GM23338 (cell line): ENCODE measurements at places on chromosomes 1 and 21. TPM values are rescaled to one million over a fixed set of nuclear protein-coding genes. Genes with fewer than 3 reads are reported as not detected.

DNA sequence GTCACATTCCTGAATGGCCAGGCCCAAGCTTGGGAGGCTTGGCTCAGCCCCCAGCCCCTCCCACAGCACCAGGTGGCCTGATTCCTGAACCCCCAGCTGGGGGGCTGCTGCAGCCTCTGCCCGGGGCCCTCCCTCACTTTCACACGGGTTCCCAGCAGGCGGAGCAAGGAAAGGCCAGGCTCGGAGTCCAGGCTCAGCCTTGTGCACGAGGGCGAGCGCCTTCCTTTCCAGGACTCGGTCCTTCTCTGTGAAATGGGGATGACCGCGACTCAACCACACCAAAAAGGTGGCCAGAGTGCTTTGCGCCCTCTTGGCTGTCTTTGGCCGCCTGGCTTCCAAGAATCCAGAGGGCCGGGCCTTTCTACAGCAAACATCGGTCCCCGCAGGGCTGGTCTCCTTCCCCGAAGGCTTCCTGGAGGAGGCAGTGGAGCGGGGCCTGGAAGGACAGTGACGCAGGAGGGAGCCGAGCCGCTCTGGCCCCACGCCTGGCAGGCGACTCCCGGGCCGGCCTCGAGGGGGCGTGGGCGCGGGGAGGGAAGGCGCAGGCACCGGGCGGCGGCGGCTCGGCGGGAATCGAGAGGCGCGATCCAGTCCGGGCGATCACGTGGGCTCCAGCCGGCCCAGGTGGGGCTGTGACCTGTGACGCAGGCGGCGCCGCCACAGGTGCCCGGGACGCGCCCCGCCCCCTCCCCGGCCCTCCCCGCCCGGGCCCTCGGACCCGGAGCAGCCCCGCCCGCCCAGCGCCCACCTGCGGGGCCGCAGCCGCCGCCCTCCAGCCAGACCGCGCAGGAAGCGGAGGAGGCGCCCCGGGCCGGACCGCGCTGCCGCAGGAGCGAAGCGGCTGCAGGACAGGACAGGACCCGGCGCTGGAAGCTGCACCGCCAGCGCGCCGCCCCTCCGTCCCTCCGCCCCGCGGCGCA, at the start of gene ARHGEF16:
ARHGEF16 (plus strand) TSS at position 775 of the 920 bp plus-strand sequence. CDS start 8,420 bp downstream, outside the sequence.
- DNase-seq: peak; percentile 93

DNA sequence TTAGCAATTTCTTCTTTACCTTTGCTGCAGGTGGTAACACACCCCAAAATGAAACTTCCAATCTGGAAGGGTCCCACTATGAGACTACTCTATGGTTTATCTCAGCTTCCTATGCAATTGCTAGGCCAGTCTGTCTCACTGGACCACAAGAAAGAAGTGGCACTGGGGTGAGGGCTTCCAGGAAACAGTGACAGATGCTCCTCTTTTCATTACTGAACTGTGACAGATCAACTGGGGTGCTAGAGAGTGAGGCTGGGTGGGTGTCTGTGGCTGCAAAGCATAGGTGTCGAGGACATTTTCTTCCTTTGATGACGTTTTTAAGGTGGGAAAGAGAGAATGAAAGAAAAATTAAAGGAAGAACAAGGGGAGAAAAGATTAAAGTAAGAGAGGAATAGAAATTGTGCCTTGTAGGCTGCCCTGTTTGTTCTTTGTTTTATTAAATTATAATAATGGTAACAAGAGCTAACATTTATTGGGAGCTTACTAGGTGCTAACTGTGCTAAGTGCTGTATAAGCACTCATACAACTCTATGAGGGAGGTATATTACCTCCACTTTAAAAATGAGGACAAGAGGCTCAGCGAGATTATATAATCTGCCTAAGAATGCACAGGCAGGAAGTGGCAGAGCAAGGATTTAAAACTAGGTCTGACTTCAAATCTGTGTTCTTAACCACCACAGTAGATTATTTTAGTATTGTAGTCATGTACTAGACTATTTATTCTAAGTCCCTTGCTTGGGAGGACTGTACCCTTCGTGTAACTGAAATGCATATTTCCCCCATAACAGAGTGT, 27.8 kb upstream of the DMRTA2 start:
- DNase-seq: no peak

Gene POU3F1
- total RNA-seq: 8.6 and 11.5 TPM in 2 replicates

- peak; percentile 6 for DNase-seq
Observed at GRCh38 chr1:158274797-158275196, 14.9 kb upstream of the CD1C start.

Gene HIVEP3
- total RNA-seq: 0.14 and 0.39 TPM in 2 replicates

- no peak for DNase-seq
Observed at GRCh38 chr1:180924939-180925338, 12.2 kb downstream of the KIAA1614 start.

Gene FAM163A
- 0.08 TPM in 1 of 2 replicates, not detected in the other for total RNA-seq

DNA sequence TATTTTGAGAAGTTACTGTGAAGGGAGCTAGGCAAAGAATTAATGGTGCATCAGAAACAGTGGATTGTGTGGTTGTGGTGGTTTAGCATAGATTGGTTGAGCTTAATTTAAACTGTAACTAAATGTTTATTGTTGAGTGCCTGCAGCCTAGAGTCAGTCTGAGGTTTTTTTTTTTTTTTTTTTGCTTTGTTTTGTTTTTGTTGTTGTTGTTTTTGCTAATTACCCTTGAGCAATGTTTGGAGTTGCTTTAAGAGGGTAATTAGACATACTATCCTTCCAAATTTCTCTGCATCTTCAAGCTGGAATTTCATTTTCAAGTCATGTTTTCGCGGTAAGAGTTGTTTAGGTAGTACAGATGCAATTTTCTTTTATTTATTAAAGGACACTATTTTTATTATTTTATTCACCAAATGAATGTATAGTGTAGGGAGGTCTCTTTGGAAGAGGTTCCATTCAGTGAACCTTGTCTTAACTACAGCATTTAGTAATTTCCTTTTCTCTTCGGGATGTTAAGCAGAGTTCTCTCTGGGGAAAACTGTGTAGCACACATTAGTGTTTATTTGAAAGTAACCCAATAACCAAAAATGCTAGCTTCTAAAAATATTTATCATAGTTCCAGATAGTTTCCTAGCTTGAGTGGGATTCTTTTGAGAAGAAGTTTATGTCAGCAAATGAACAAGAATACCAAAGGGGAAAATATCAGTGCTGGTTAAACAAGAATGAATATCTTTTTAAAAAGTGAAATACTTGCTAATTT, 82.3 kb downstream of the CLIC4 start:
- no peak for DNase-seq

Gene GABRD
- 2.8 and 5.1 TPM in 2 replicates for total RNA-seq

Gene GBP3
- total RNA-seq: not detected in 2 replicates

- DNase-seq: no peak
Observed at GRCh38 chr1:172637522-172637921, 21.4 kb upstream of the FASLG start.

- DNase-seq: peak; percentile 69
Observed at GRCh38 chr1:84122780-84123382, 21.2 kb upstream of the PRKACB start.

GRCh38 chr21:31668651-31669491, 9.4 kb downstream of the SOD1 start:
- no peak for DNase-seq

Gene PLA2G2A
- total RNA-seq: 0.97 TPM in 1 of 2 replicates, not detected in the other

Gene IGSF3
- total RNA-seq: 32.9 and 37.8 TPM in 2 replicates

Gene PLEKHN1
- total RNA-seq: 2.2 and 3.3 TPM in 2 replicates

Gene RHEX
- not detected in 2 replicates for total RNA-seq

GRCh38 chr1:36784147-36784859, 250.0 kb downstream of the GRIK3 start:
- no peak for DNase-seq

DNA sequence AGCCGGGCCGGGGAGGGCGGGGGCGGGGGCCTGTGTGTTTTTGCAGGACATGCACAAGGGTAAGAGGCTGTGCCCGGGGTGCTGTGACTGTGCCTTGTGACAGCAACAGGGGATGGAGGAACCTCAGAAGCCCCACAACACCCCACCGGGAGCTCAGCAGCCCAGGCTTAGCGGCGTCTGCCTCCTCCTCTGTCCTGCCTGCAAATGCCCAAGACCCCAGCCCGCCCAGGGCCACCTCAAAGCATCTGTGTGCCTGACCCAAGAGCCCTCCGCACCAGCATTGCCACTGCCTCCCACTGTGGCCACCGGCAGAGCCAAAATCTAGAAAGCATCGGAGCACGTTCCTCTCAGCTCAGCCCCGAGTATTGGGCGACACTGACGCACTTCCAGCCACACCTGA, 2.7 kb upstream of the ACTRT2 start:
- no peak for DNase-seq

GRCh38 chr1:227775841-227776240, 39.6 kb upstream of the PRSS38 start:
- no peak for DNase-seq

Gene IL24
- not detected in 2 replicates for total RNA-seq

DNA sequence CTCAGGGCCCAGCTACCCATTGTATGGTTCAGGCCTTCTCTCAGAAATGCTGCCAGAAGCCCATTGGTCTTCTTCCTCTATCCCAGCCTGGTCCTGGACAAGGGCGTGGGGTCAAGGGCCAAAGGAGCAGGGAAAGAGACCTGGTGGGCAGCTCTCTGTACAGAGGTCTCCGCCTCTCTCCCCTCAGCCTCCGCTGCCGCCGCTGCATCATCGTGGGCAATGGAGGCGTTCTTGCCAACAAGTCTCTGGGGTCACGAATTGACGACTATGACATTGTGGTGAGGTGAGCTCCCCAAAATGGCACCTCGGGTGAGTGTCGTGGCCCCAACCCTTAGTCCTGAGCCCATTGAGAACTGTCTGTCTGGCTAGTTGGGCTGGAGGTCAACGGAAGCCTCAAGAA, 34.6 kb upstream of the ARTN start:
- DNase-seq: no peak

Gene RIPK4
- 9.2 and 9.9 TPM in 2 replicates for total RNA-seq

GRCh38 chr1:192749349-192749748, 59.5 kb upstream of the RGS2 start:
- no peak for DNase-seq

DNA sequence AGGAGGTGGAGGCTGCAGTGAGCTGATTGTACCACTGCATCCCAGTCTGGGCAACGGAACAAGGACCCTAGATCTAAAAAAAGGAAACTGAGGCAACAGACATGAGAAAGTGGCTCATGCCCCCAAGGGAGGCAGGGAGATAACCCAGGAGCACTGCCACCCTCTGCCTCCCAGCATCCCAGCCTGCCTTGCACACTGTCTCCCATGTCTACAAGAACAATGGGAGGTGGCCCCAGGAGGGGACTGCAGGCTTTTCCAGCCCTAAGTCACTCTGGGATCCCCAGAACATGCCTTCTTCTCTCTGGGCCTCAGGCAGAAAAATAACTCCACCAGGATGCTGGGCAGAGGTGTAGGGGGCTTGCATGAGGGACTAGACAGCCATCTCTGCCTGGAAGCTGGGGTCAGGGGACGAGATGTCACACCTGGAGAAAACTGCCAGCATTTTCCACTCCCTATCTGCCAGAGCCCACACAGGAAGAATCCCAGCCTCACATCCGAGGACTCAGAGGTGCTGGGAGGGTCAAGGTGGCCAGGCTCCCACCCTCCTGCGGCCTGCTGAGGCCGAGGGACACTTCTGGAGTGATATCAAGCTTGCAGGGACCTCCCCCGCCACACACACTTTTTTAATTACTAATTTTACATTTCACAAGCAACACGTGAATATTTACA, 21.4 kb downstream of the RUNX3 start:
- no peak for DNase-seq

GRCh38 chr1:21647431-21648351, 21.5 kb downstream of the RAP1GAP start:
- peak; percentile 96 for DNase-seq

Gene DNALI1
- total RNA-seq: 5.4 TPM in 2 replicates

GRCh38 chr1:201511941-201512539, 5.1 kb upstream of the CSRP1 start:
- peak; percentile 70 for DNase-seq

DNA sequence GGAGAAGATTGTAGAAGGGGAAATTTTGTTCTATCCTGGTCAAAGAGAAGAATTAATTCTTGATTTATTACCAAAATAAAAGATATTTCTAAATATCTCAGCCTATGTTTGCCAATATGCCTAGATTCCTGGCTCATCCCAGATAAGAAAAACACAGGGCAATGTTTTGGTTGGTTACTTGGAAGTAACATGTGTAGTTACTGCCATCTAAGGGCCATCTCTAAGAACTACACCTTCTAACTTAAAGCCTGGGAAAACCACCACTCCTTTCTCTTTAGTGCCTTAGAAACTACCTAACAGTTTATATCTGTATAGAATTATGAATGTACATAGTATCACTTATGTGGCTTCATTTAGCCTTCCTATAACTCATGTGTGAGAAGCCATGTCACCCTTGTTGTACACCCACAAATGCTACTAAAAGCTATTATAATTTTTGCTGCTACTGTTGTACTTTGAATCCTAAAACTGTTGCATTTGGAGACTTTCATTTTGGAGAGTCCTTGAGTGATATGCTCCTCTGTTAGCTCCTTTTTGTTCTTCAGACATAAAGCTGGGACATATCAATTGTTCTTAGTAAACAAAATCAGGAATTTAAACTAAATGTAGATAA, 4.5 kb downstream of the AIM2 start:
- peak; percentile 83 for DNase-seq

- no peak for DNase-seq
Observed at GRCh38 chr1:196178083-196178635, 430.1 kb downstream of the KCNT2 start.

- no peak for DNase-seq
Observed at GRCh38 chr1:207848234-207848633, 62.7 kb downstream of the CD34 start.

Gene NKAIN1
- total RNA-seq: 38.4 and 56.7 TPM in 2 replicates

DNA sequence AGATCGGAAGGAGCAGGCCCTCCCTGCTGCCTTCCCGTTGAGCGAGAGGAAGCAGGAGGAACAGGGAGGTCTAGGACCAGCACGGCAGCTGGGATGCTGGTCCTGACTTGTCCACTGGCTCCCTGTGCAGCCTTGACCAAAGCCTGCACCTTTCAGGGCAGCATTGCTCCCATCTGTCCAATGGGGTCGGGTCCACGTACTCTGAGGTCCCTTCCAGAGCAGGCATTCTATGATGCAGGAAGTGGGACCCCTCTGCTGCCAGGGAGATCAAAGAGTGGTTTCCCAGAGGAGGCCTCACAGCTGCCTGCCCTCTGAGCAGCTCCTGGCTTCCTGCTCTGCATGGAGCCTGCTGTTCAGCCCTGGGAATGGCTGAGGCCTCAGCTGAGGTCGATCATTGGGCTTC, 21.7 kb upstream of the ZNF362 start:
- no peak for DNase-seq

GRCh38 chr1:197842646-197843045, 59.8 kb upstream of the C1orf53 start:
- DNase-seq: no peak

Gene CATSPER4
- not detected in 2 replicates for total RNA-seq

- no peak for DNase-seq
Observed at GRCh38 chr1:7632176-7632575, 138.9 kb upstream of the VAMP3 start.
